Gastroesophageal sphincter (tissue), 4 donors: ENCODE measurements at places on chromosomes 3 and 15.

DNA sequence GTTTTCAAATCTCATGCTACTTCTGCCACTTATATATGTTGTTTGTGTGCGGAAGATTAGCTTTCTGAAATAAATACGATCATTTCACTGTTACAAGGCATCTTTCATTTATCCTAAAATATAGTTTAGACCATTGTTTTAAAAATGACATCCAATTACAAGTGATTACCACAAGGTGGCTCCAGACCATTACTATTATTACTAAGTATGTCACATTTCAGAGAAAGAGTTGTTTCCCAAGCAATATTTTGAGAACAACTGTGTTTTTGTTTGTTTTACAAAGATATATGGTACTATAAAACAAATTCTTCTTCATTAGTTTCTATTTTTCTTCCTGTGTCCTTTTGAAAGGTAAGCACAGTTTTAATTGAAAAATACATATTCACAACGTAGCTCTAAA lies 136.0 kb upstream of the RAP2B start:
- no peak for ATAC-seq

DNA sequence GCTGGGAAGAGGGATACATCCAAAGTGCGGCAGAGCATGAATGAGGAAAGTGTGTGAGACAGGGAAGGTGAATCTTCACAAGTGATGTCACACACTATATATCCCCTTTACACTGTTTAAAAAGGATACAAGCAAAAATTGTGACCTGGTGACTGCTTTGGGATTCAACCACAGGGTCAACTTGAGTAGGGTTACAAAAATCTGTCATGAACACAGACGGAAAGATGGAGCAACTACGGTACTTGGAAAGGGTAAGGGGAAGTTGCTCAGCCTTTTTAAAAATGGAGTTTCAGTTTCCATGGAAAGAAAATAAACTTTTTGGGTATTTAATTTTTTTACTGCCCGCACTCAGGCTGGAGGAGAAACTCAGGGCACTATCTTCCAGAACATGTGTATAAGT lies 60.3 kb downstream of the B3GNT5 start:
- ATAC-seq, result no peak

- no peak for ATAC-seq
These were observed 223.4 kb upstream of the SLCO3A1 start for GRCh38 chr15:91630090-91630489.

DNA sequence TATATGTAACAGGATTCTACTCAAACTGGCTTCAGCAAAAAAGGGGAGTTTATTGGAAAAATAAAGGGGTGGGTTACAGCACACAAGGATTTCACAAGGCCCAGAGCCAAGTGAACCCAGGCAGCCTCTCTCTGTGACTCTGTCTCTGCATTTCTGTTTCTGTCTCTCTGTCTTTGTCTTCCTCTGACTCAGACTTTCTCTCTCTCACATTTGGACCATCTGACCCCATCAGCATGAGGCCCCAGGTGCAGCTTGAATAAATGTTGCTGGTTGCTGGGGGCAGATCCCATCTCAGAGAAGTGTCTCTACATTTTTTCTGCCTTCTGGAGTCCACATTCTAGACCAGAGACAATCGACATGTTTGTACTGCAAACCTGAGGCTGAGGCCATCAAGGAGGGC lies 45.0 kb downstream of the RPLP1 start:
- ATAC-seq, result no peak

- no peak for ATAC-seq
These were observed 278.7 kb upstream of the SATB1 start for GRCh38 chr3:18703798-18704197.

- no peak for ATAC-seq
These were observed 221.3 kb downstream of the PDZRN3 start for GRCh38 chr3:73403444-73403843.

- ATAC-seq, result no peak
These were observed 39.8 kb downstream of the CLK3 start for GRCh38 chr15:74655424-74655823.

GRCh38 chr3:152811974-152812760 lies 22.8 kb upstream of the P2RY1 start:
- no peak for ATAC-seq

DNA sequence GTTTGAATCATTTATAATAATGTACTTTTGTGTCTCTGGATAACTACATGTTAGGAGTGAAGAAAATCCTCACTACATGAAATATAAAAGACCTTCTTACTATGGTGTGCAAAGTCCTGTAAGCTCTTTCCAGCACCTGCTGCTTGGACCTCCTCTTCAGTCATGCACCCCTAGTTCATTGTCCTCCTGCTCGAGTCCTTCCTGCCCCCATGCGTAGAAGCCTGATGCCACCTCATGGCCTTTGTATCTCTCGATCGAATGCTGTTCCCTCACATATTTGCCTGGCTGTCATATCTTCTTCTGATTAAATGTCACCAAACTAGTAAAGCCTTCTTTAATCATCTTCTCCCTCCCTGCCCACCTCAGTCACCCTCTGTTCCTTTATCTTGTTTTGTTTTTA lies 49.9 kb upstream of the SUCLG2 start:
- ATAC-seq, result no peak

GRCh38 chr15:69265347-69265955 lies 33.3 kb upstream of the PAQR5 start:
- ATAC-seq, result no peak

DNA sequence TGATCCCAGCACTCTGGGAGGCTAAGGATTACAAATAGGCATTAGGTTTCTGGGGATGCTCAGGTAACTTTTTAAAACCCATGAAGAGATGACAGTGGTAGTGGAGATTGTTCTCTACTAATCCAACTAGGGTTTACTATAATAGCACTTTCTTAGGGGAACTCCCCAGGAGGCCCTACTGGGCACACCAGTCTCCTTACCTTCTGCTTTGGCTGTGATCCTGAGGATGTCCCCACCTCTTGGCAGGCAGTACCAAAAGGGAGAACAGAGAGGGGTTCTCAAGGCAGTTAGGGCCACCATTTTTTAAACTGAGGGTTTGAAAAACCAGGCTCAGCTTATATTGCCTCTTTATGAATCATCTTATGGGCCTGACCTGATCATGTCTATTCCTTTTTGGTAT lies 15.0 kb upstream of the FBXL22 start:
- no peak for ATAC-seq
